Renal cortex interstitium (tissue), 15 donors: ENCODE measurements at places on chromosomes 4 and X. TPM values are rescaled to one million over a fixed set of nuclear protein-coding genes. Genes with fewer than 3 reads are reported as not detected.

PROM1 gene
- 49.1 TPM for polyA plus RNA-seq

SYN1 gene
- 5.6 TPM for polyA plus RNA-seq

FGD1 gene
- polyA plus RNA-seq = 16.4 TPM

ATRX gene
- polyA plus RNA-seq = 98.7 TPM

TMEM154 gene
- polyA plus RNA-seq = 0.33 TPM

PDCL2 gene
- polyA plus RNA-seq = not detected
